ENCODE measurements at places on chromosomes 5 and 9. TPM values are rescaled to one million over a fixed set of nuclear protein-coding genes. Genes with fewer than 3 reads are reported as not detected.

- H3K36me3 ChIP-seq = no peaks in the 10 kb centered on the region
- no peak for DNase-seq
- H3K4me3 ChIP-seq = no peak overlapping the region
- H3K27me3 ChIP-seq = no peaks in the 10 kb centered on the region
- H3K4me1 ChIP-seq = peaks cover 8% of the 10 kb centered on the region
Measured at GRCh38 chr5:14848385-14848784, 23.2 kb downstream of the ANKH start.

GRCh38 chr5:80251636-80252035 lies 4.2 kb downstream of the SERINC5 start:
- no peak for DNase-seq
- peaks cover 38% of the 10 kb centered on the region for H3K4me1 ChIP-seq
- no peaks in the 10 kb centered on the region for H3K27me3 ChIP-seq
- H3K4me3 ChIP-seq = no peak overlapping the region
- no peaks in the 10 kb centered on the region for H3K36me3 ChIP-seq

DNA sequence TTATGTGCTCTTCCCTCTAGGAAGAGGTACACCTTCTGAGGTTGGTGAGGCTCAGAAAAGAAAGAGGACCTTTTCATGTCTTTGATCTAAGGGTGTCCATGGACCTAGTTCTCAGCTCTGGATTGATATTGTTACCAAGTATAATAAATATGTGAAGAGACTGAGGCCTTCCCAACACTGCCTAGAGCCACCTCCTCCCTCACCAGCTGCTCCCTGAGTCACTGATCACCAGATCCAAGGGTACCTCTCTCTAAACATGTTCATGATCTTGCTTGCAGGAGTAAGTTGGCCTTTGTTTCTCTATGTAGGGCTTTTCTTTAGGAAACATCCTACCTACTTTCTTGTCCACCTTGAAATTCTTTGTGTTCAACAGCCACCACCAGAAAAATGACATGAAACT lies 218.8 kb upstream of the ADRA1B start:
- H3K4me3 ChIP-seq = no peak overlapping the region
- no peaks in the 10 kb centered on the region for H3K36me3 ChIP-seq
- H3K4me1 ChIP-seq = no peaks in the 10 kb centered on the region
- H3K27ac ChIP-seq = no peak overlapping the region
- no peak for DNase-seq

- DNase-seq = no peak
- no peaks in the 10 kb centered on the region for H3K4me1 ChIP-seq
- H3K4me3 ChIP-seq = no peak overlapping the region
- H3K27ac ChIP-seq = no peak overlapping the region
Measured at GRCh38 chr9:121956808-121957207, 136.3 kb downstream of the TTLL11 start.

- no peak for DNase-seq
- H3K4me1 ChIP-seq = no peaks in the 10 kb centered on the region
Measured at GRCh38 chr5:32462618-32463017, 18.1 kb upstream of the ZFR start.

DNA sequence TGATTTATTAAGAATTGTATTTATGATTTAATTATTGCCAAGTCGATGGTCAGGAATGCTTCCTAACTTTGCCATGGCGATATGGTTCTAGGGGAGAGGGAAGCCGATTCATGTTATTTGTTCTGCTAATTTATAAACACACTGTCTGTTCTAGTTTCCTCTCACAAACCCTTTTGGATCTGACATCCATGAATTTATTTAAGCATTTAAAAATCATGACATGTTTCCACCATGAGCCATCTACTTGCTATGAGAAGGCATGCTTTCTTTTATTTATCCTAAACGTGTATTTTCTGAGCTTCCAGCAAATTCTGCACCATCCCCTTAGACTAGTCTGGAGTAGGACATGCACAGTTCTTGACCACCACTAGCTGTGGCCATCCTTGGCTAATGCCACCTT lies 136.6 kb upstream of the STC2 start:
- H3K36me3 ChIP-seq = no peaks in the 10 kb centered on the region
- H3K27me3 ChIP-seq = no peaks in the 10 kb centered on the region
- H3K4me3 ChIP-seq = no peak overlapping the region
- no peak for DNase-seq
- H3K27ac ChIP-seq = no peak overlapping the region

GRCh38 chr9:99822806-99823591 lies 1.3 kb downstream of the NR4A3 start:
- no peaks in the 10 kb centered on the region for H3K36me3 ChIP-seq
- peak overlapping the region; percentile 99 for H3K27ac ChIP-seq
- no peaks in the 10 kb centered on the region for H3K27me3 ChIP-seq
- H3K4me1 ChIP-seq = peaks cover 40% of the 10 kb centered on the region
- DNase-seq = peak; percentile 22
- H3K4me3 ChIP-seq = peak overlapping the region; percentile 85

- H3K36me3 ChIP-seq = no peaks in the 10 kb centered on the region
- DNase-seq = no peak
- H3K4me3 ChIP-seq = no peak overlapping the region
- H3K27ac ChIP-seq = no peak overlapping the region
- no peaks in the 10 kb centered on the region for H3K4me1 ChIP-seq
Measured at GRCh38 chr9:87798261-87798833, 72.4 kb downstream of the CTSL start.

ADCY2 gene
- 4.6 TPM for total RNA-seq

TAS2R1 gene
- not detected for total RNA-seq

REEP2 gene
- total RNA-seq = 1.8 TPM

TLN1 gene
- 93.7 TPM for total RNA-seq

LMNB1 gene
- 2.0 TPM for total RNA-seq

PCDHB6 gene
- total RNA-seq = 1.0 TPM

SHISAL2B gene
- total RNA-seq = 0.99 TPM

GCNT4 gene
- total RNA-seq = 3.3 TPM

ABL1 gene
- 23.3 TPM for total RNA-seq

CCDC171 gene
- total RNA-seq = 4.7 TPM

Measured in body of pancreas (tissue), 4 donors.